ENCODE measurements at places on chromosomes 16 and 17.

DNA sequence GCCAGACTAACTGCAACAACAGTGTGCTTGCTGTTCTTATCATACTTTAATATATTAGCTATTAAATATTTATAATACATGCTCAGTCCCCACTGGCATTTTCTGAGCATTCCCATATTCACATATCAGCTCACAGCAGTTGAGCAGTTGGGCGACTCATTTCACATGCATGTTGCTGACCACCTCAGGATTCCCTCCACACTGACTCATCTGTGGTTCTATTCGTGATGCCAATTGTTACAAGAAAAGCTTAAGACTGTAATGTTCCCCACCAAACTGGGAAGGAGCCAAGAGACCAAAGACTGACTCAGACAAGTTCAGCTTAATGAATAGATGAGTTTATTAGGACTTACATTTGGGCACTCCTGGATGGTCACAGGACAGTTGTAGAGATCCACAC lies 100.3 kb upstream of the KIF2B start:
- DNase-seq: peak; percentile 95

DNA sequence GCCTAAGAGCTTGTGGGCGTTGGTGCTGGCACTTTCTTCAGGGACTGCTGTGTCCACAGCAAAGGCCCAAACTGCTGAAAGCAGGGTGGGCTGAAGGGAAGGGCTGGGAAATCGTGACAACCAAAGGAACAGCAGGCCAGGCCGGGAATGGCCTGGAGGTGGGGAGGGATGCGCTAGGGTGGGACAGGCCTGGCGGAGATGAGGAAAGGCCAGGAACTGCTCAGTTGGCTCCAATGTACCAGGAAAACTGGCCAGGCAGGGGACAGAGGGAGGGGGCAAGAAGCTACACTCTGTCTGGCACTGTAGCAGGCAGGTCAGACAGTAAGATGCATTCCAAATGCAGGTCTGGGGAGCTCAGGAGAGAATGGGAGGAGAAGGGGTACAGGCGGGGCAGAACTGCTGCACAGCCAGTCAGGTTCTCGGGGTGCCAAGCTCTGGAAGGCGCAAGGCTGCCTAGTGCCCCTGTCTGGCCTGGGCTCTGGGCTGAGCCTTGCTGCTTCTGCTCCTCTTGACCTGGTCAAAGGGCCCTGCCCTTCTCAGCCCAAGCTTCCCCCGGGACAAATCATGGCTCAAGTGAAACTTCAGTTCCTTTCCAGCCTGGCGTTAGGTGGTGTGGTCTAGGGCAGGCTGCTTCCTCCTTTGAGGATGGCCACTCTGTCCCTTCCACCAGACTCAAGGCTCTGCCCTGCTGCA lies 7.3 kb downstream of the PNMT start:
- DNase-seq: no peak

DNA sequence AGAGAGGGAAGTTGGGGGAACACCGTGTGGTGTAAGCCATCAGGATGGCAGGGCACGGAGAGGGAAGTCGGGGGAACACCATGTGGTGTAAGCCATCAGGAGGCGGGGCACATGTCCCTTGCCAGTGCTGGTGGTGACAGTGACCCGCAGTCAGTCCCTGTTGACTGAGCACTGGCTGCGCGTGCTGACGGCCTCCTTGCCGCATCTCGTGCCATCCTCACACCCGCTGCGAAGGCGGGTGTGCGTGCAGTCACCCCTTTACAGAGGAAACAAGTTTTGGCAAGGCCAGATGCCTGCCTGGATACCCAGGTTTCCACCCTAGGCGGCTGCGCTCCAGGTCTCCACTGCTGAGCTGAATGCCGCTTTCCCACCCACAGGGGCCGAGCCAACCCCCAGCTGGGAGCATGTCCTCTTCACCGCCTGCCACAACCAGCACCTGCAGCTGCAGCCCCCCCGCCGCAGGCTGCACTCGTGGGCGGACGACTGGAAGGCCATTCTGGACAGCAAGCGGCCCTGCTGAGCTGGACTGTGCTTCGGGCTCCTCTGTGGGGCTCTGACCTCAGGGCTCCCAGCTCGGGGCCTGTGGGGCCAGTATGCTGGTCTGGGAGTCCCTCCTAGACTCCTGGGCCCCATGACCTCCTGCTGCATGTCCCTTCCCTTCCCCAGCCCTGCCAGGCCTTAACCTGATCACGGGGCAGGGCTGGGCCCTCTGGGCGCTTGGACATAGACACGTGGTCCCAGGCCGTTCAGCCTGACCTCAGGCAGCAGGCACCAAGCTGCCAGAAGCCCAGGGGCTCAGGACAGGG lies 43.5 kb downstream of the NT5M start:
- no peak for DNase-seq

GRCh38 chr17:4960279-4960922 lies 7.2 kb downstream of the SPAG7 start:
- DNase-seq: no peak

GRCh38 chr17:29169806-29170591 lies 10.2 kb downstream of the MYO18A start:
- no peak for DNase-seq

DNA sequence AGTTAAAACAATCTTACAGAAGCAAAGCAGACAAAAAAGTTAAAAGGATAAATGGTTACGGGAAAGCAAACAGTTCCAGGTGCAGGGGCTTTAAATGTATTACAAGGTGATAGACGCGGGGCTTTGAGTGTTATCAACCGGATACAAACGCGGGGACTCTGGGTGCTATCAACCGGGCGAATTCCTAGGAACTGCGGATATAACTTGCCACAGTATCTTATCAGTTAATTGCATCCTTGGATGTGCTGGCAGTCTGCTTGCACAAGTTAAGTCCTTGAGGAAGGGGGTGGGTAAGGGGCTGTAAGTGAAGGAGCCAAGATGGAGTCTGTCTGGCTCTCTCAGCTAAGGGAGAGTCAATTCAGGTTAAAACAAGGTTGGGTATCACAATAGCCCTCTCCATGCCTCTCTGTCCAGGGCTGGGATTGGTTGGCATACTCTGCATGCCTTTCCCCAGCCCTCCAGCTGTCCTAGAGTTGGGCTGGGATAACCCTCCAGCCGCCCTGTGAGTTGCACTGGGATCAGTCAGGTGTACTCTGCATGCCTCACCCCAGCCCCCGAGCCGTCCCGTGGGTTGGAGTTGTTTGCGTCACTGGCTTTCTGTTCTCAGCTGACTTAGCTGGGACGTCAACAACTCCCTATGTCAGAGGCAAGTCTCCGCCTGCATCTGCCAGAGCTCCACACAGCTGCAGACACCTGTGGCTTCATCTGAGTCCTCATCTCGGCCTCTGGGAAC lies 40.9 kb downstream of the TMEM235 start:
- DNase-seq: peak; percentile 7

DNA sequence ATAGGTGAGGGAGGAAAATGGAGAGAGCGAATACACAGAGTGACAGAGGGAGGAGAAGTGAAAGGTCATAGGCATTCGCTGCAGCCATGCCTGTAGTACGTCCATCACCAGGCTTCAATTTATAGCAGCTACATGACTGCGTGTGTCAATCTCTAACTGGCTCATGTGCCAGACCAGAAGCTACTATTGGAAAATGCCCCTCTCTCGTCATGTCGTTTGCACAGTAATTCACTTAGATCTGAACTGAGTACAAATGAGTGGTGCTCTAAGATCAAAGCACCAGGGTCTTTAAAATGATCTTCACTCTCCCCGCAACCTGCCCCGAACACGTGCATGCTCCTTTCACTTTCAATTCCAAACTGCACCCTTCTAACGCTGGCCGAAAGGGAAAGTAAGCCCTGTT lies 51.3 kb downstream of the ADCY9 start:
- no peak for DNase-seq

DNA sequence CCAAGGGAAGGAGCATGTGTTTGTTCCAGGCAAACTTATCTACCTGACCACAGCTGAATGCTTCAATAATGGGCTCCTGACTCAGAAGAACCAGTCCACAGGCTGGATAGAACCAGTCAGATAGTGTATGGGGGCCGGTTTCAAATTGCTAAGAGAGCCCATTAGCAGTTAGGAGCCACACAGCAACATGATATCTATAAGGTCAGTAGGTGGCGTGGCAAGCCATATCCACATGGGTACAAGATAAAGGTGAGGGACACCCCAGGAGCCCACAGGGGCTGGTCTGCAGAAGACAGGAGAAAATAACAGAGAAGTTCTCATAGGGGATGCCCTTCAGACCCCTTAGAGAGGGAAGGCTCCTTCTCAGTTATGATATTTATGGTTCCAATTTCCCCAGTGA lies 31.6 kb upstream of the CDRT15 start:
- DNase-seq: no peak

GRCh38 chr17:82241183-82241925 lies 12.5 kb downstream of the SLC16A3 start:
- DNase-seq: peak; percentile 85

DNA sequence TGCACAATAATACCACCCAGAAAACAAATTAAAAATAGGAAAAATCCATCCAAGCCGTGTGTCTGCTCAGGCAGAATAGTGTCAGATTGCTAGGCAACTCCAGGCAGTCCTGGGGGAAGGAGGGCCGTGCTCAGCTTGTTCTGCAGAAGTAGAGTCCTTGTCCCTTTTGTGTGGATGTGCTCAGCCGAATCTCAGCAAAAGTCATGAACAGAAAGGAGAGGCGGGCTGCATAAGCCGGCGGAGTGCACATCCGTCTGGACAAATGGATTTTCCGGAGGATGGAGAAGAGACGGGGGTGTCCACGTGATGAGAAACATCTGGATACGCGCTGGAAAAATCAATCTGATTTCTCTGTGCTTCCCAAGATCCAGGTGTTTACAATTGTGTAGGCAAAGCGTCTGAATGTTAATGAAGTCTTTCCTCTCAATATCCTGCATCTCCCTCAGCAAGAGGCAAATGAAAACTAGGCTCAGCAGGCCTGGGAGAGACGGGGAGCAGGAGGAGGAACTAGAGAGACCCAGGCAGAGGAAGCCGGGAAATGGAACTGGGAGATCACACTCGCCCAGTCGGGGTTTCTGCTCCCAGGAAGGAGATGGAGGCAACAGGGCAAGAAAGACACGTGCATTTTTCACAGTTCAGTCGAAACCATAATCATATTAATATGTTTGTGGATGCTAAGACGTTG lies 7.7 kb upstream of the RBFOX3 start:
- no peak for DNase-seq

DNA sequence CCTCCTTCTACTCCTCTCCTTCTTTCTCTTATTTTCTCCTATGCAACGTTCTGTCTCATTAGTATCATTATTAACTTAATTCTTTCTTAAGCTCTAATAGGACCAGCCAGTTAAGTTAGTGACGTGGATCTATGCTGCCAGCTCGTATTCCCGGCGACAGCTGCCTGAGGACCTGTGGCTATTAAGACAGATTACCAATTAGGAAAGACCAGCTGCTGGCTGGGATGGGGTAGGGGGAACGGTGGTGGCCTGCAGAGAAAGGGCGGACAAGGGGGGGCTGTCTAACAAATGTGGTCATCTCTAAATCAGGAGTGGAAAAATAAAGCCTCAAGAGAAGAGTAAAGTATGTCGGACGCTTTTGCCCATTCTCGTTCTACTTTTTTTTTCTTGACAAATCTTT lies 770 bp upstream of the MYH3 start:
- DNase-seq: no peak

GRCh38 chr17:27341041-27341471 lies 47.1 kb downstream of the WSB1 start:
- DNase-seq: no peak

- peak; percentile 9 for DNase-seq
These were observed 95.4 kb downstream of the CPPED1 start for GRCh38 chr16:12708266-12708665.

DNA sequence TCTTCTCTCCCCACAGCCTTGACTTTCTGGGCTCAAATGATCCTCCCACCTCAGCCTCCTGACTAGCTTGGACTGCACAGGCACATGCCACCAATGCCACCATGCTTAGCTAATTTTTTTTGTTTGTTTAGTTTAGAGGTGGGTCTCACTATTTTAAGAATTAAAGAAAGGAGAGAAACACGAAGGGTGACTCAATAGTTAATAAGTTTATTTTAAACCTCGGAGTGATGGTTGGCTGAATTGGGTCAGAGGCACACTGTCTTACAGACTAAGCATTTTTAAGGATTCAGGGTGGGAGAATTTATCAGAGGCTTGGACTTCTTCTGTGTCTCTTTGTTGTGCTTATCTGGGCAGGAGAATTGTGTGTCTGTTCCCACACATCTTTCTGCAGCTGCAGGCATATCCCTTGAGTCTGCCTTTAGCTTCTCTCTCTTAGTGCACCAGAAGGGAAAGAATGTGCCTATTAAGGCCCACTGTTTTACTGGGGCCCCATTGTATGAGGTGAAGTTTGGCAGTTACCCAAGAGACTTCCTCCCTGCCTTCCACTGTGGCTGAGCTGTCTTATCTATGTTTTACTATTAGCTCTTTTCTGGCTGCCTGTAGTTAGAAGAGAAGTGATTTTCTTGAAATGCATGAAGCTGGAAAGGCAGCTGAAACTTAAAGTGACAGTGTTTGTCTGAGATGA lies 2172.0 kb downstream of the TP53TG3F start:
- DNase-seq: no peak

- peak; percentile 96 for DNase-seq
These were observed 450.3 kb upstream of the CDH11 start for GRCh38 chr16:65572156-65572555.

DNA sequence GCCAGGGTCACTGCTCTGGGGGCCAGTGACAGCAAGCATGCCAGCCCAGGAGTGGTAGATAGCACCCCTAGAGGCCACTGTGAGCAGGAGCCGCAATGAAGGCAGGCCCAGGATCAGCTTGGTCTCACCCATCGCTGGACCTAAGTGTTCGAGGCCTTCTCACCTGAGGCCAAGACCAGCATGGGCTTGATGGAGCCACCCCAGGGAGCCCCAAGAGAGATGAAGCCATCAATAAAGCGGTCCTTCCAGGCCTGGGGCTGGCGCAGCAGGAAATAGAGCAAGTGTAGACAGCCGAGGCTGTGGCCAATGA lies 1.8 kb downstream of the LCAT start:
- DNase-seq: peak; percentile 45

DNA sequence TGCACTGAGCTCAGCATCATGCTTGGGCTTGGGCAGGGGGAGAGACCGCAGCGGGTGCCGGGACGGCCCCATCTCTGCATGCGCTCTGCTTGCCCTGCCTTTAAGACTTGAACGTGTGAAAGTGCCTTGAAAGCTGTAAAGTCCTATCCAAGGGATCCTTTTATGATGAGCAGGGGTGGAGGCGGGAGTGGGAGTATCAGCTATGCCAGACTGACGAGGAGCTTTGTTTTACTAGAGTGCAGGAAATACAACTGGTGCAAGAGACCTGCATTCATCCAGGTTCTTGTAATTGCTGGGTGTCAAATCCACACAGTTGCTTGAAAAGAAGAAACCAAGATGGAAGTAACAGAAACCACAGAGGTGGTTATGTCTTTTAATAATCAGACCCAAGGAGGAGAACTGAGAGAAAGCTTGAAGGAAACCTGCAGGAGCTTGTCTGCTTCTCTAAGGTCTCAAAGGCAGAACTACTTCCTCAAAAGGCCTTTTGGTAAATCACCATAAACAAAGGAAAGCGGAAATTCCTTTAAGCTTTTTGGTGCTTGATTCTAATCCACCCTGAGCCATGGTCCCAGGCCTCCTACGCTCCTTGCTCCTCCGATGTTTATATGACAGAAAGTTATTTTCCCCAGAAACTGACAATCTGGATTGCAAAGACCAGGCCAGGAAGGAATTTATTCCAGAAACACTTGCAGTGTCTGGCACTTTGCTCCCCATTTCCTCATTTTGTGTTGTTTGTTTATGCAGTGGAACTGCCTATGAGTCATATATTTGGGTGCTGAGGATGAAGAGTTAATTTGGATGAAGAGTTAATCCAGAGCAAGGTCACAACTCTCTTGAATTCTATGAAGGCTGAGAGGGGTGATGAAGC lies 51.3 kb upstream of the FBXO47 start:
- DNase-seq: peak; percentile 25

- DNase-seq: no peak
These were observed 13.6 kb downstream of the UBFD1 start for GRCh38 chr16:23570992-23571632.

- DNase-seq: peak; percentile 85
These were observed 1.3 kb upstream of the SOCS1 start for GRCh38 chr16:11257131-11257938.
